Activated effector memory CD4-positive, alpha-beta T cell treated with anti-CD3 and anti-CD28 coated beads, Interleukin-2, amount 50 U/mL, for 16 hours (primary cell): ENCODE measurements at places on chromosomes 1 and 21.

DNA sequence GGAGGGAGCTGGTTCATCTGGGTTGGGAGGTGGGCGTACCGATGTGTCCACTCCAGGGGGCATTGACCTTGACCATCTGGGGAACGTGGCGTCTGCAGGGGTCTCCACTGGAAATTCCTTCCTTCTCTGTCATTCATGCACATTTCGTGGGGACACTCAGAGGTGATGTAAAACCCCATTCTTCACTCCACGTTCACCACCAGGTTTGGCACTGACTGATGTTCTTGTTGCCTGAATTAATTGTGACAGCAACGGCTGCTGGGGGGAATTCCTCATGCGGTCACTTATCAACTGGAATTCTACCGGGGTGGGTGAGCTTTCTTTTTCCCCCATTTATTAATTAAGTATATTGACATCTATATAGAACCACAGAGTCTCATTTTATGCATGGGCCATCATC is 18.1 kb upstream of the POFUT2 start:
- no peak for DNase-seq

DNA sequence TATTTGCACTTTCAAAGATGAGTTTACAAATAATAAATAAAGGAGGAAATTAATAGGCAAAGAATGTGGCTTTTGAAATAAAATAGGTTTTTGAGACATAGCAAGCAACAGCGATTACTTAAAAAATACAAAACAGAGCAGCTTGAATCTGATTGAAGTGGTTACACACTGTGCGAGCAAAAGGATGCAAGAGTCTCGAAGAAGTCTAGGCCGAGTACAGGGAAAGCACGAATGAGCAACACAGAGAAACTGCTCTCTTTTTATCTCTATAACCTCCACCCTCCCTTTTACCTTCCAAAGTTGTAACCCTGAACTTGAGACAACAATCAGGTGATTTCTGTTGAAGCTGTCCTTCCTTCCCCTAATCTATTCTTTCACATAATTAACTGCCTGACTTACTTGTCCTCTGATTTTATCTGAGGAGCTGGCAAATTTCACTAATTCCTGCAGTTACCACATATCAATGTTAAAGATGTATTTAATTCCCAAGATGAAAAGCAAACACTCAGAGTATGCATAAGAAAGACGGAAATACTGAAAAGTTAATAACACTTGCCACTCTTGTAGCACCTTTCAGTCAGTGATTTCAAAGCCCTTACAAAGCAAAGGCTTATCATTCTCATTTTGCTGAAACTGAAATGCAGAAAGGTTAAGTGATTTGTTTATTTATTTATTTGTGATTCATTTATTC is 1030.1 kb downstream of the ADGRL2 start:
- DNase-seq: no peak

DNA sequence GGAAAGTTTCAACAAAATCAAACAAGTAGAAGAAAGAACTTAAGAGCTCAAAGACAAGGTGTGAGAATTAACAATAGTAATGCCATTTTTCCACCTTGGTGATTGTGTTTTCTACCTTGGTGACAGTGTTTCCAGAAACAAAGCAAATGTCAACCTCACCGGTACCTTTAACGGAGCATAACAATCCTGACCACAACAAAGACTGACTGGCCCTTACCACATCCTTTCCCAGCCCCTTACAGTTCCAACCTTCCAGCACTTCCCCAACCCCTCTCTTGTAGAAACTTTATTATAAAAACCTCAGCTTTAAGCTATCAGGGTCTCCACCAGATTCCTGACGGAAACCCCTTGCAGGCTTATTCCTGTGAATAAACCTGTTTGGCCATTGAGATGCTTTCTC is 16.7 kb downstream of the STYXL2 start:
- DNase-seq: no peak

GRCh38 chr1:21451981-21452411 is 12.1 kb downstream of the NBPF3 start:
- DNase-seq: no peak

DNA sequence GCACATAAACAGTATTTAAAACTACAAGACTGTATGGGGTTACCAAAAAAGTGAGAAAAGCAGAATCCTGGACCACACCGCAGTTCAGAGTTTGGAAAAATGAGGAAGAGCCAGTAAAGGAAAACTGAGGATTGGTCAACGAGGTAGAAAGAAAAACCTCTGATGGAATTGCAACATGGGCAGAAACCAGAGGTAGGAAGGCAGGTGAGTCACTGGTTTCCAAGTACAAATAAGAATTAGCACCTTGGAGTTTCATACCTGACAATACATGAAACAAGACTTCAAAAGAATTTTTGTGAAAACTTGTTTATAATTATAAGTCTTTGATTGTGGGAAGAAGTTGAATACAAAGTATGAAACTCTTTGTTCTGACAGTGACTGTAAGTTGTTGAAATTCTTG is 533.7 kb upstream of the DAB1 start:
- DNase-seq: no peak

DNA sequence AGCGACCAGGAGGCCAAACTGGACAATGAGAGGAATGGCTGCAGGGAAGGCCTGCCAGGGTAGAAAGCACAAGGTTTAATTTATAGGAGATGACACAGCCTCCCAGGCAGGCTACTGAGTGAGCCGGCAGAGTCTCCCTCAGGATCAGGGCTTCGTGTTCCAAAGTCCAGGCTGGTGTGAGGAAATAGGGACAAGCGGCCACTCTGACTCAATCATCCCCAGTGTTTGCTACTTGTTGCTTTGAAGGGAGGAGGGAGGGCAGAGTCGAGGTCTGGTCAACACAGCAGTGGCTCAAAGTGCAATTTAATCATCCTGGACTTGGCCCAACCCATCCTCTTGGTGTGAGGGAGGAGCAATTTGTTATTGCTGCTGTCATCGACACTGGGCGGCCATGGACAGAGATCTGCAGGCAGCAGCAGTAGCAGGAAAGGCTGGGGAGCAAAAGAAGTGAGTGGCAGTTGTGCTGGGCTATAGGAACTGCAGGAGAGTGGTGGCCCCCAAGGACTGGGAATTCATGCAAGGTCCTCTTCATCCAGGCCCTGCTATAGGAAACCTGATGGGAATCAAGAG is 27.5 kb downstream of the TBX15 start:
- no peak for DNase-seq

DNA sequence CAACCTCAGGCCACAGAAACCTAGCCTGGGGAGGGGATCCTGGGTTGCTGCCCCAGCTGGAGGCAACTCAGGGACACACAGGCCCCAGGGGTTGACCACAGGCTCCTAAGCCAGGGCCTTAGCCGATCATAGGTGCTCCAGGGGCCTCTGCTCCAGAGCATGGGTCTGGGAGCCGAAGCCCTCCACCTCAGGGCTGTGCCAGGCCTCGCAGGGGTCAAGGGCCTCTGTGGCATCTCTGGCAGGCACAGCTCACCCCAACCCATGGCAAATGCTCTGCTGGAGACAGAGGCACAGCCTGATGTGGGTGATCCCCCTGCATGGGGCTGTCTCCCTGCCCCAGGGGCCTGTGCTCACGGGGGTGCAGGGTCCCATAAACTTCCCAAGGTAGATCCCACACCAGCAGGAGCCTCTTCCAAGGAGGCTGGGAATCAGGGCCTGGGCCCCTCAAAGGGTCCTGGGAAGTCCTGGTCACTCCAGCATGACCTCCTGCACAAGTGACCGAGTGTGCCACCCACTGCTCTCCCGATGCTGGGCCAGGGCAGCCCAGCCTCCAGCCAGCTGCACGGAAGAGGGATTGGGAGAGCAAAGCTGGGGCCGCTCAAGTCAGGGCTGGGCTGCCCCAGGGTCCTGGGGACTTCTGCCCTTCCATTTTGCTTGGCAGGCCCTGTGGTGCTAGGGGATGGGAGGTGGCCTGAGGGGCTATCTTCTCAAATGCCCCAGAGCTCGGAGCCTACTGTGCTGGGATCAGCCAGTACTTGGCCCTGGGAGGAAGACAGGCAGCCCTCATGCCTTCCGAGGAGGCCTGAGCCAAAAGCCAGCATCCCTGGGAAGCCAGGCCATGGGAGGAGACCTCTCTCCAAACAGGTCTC is 22.2 kb upstream of the PRSS38 start:
- DNase-seq: no peak

DNA sequence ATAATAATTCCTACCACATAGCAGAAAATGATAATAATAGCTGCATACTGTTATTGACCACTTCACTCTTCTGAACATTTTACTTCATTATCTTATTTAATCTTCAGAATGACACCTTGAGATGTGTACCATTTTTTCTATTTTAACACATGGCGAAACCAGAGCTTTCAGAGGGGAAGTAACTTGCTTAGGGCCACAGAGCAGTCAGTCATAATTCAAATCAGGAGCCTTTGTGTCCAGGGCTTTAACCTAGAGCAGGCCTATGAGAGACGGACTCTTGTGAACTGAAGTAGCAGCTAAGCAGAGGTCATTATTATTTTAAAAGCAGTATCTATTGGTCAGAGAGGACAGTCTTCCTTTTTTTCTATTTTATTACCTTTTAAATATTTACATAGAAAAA is 114.0 kb downstream of the ROR1 start:
- DNase-seq: no peak

DNA sequence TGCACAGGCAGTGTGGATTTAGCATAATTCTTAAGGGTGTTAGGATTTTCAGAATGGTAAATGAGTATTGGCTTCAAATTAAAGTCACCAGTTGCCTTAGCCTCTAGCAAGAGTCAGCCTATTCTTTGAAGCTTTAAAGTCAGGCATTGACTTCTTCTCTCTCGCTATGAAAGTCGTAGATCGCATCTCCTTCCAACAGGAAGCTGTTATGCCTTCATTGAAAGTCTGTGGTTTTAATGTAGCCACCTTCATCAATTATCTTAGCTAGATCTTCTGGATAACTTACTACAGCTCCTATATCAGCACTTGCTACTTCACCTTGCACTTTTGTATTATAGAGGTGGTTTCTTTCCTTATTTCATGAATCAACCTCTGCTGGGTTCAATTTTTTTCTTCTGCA is 320.2 kb downstream of the PTPRC start:
- no peak for DNase-seq

DNA sequence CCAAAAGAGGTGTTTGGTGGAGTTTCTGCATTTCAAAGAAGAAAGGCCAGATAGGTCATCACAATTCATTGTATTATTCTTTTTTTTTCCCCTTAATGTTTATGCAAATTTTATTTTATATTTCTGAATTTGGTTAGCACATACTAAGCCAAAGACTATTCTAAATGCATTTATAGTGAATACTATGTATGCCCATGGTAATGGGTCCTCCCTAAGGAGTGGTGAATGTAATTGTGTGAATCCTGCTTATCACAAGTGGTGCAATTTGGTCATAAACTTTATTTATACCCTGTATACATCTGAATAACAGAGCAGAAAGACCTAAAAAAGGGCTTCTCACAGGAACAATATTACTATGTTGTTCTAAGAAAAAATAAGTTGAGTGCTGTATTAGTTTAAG is 99.1 kb downstream of the CD247 start:
- DNase-seq: no peak

- no peak for DNase-seq
Measured at GRCh38 chr1:192045131-192045530, 113.1 kb upstream of the RGS18 start.

GRCh38 chr1:230855886-230856285 is 12.4 kb downstream of the C1orf198 start:
- no peak for DNase-seq

DNA sequence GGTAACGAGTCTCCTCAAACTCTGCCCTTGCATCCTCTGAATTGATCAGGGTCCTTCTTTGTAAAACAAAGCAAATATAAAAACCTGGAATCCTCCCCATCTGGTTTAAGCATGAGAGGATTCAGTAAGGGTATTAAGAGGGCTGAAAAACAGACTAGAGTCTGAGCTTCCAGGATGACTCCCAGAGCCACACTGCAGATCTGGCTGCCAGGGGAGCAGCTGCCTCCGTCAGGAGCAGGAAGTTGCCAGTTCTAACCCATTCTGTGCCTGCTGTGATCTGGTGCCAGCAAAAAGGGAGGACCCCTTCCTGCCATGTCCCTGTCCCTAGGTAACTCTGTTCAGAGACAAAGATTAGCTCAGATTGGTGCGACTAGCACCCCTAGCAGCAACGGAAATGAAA is 27.5 kb downstream of the SERTAD4 start:
- DNase-seq: no peak

GRCh38 chr1:204578867-204579664 is 62.9 kb downstream of the MDM4 start:
- peak; percentile 66 for DNase-seq

DNA sequence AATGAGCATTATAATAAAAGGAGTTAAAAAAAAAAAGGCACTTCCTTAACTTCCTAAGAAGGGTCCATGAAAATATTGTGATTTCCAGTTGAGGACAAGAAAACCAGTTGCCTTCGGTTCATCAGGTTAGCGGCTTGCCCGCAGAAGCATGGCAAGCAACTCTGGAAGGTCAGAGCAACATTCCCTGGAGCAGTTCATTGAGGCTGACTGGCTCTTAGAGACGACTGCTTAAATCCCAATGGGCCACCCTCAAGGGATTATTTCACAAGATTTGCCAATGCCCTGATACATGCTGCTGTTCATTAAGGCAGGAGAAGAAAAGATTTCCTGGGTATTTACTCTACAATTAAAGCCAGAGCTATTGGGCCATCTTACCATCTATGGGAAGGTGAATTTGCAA is 29.0 kb upstream of the CASQ2 start:
- DNase-seq: no peak

- DNase-seq: no peak
Measured at GRCh38 chr1:225277445-225277844, 150.4 kb downstream of the LBR start.

GRCh38 chr21:44052071-44052829 is 40.1 kb downstream of the TRAPPC10 start:
- DNase-seq: no peak

DNA sequence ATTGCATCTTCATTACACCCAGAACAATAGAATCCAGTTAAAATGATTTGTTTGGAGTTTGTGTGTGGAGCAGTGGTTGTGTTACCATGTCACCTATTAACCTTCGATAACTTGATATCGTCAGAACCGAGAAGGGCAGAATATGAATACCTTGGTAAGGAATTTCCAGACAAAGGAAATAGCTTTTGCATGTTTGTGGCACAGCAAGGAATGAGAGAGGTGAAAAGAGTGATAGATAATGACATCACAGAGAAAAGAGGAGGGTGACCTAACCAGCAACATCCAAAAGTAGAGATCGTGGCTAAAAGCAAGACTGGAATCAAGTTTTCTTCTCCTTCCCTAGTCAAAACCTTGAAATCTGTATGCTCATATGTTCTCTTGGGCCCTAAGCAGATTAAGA is 244.6 kb upstream of the NEGR1 start:
- no peak for DNase-seq

- no peak for DNase-seq
Measured at GRCh38 chr1:4702932-4703331, 48.5 kb downstream of the AJAP1 start.

DNA sequence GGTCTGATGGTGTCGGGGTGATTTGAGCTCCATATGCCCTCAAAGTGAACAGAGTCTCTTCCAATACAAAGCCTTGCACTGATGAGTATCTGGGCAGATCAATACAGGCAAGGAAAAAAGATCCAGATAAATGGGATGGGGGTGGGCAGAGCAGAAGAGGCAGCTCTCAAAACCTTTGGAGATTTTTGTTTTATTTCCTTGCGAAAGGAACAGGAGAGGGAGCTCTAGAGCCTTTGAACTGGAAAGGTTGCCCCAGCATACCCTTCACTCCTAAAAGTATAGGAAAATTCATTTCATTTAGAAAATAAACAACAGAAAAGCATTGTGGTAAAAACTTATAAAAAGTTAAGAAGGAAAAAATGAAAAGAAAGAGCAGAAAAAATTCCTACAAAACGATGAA is 31.4 kb upstream of the OLIG2 start:
- no peak for DNase-seq
